ENCODE measurements at places on chromosomes 12 and 14.

GRCh38 chr12:24470050-24470449 is 478.9 kb downstream of the BCAT1 start:
- peak; percentile 27 for DNase-seq

DNA sequence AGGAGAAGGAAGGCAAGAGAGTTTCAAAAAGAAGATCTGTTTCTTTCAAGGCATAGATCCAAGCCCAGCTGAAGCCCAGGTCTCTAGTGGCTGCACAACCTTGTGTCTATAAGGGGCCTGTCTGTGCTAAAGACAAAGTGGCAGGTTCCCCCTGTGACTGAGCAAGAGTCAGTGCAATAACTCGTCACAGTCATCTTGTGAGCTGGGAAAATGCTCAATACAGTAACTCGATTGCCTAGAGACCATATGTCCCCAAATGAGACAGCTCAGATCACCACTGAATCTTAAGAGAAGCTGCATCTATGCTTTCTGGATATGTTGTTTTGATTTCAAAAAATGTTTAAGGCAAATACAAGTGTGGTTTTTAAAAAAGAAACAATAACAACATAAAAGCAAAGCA is 24.2 kb downstream of the ST8SIA1 start:
- no peak for DNase-seq

DNA sequence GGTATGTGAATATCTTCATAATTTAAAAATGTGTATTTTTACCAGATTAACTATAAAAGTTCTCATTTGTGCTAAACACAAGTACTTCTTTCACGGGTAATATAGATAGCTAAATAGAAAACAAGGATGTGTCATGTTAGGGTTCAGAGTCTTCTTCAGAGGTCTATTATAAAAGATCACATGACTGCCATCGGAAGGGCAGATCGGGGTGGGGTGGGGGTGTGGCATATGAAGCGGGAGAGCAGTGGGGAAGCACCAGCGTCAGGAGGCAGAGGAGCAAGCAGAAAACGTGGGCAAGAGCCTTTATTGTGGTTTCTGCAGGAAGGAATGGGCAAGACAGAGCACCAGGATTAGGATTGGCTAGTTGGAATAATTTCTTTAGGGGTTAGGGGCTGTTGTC is 63.7 kb upstream of the DNM1L start:
- no peak for DNase-seq

DNA sequence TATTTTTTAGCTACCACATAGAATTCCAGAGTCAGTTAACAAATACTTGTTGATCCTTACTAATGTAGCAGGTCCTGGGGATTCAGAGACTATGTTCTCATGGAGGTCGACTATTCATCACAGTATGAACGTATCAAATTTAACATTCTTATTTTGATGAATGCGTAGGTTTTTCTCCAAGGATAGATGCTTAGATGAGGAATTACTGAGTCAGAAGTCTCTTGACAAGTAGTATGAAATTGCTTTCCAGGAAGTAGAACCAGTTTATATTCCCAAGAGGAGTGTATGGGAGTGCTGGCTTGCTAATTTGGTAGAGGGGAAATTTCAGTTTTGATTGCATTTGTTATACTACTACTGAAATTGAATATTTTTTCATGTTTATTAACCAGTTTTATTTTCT is 42.8 kb upstream of the CRADD start:
- no peak for DNase-seq

- peak; percentile 1 for DNase-seq
Measured at GRCh38 chr14:28608851-28609828, 157.4 kb upstream of the FOXG1 start.

- DNase-seq = no peak
Measured at GRCh38 chr14:58721723-58722122, 84.0 kb downstream of the DACT1 start.

DNA sequence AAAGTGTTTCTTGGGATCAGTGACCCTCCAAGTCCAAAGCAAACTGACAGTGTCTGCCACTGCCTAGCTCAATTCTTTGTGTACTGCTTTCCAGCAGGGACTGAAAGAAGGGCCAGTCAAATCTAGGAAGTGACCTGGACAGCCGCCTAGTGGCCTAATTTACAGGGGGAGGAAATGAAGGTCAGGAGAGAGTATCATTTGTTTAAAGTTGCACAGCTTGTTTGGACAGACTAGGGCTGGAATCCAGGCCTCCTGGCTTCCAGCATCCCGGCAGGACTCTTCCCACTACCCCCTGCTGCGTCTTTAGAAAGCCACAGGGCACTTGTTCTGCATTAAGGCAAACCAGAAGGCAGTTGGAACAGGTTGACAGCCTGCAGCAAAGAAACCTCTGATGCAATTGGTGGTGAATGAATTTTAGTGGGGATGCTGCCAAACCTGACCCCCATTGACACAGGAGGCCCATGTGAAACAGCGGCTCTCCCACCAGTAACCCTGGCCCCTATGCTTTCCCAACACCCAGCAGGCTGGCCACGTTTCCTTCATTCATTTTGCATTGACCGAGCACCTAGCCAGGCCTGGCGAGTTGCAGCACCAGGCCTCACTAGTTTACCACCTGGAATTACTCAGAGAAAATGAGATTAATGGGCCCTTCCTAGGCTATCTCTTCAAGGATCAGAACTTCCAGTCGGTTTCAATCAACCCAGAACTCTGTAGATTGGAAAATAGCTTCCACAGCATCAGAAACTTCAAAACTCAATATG is 28.2 kb downstream of the GALNT16 start:
- DNase-seq = no peak

DNA sequence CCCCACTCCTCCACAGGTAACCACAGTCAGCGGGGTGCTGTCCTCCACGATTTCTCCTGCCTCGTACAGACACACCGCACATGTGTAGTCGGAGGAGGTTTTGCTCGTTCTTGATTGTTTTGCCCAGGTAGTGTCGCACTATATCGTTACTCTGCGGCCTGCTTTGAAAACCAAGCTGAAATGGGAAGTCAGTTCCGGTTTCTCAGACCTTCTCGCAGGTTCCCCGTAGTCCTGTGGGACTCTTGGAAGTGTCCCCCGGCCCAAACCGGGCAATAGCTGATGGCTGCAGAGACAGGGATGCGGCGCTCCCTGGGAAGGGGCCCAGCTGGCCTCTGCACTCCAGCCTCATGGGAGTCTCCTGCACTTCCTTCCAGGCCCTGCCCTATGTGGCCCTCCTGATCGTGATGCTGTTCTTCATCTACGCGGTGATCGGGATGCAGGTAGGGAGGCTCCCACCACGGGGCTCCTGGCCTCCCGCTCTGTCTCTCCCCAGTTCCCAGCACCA is 141.3 kb upstream of the FKBP4 start:
- DNase-seq = no peak

- no peak for DNase-seq
Measured at GRCh38 chr12:124964836-124965462, 24.0 kb downstream of the DHX37 start.

DNA sequence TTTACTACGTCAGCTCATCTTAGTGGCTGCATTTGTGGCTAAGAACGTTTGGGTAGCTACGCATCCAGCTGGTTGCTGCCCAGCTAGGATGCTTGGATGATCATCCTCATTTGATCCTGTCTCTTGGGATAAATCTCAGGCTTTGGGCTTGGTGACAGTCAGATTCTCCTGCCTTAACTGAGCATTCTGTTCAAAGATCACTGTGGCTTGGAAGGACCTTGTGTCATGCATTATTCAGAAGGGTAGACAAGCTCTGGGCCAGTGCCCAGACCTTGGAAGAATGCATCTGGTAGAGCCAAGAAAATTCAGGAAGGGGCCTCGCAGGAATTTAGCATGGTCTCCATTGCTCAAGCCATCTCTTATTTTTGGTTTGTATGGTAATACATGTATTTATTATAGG is 188.4 kb downstream of the NRXN3 start:
- DNase-seq = no peak

DNA sequence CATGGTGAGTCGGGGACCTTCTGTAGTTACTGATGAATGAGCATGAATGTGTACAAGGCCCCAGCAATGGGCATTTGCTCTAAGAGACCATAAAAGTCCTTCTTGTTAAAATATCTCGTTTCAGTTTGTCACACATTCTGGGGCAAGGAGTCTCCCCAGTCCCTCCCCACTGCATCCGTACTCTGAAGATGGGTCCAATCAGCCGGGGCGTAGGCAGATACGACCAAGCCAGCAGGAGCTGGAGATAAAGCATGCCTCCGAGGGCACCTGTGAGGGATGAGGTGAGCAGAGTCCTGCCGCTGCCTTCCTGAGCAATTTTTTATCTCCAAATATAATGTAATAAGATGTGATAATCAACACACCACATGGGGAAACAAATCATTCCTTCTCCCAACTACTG is 528.5 kb downstream of the BCL11B start:
- no peak for DNase-seq

DNA sequence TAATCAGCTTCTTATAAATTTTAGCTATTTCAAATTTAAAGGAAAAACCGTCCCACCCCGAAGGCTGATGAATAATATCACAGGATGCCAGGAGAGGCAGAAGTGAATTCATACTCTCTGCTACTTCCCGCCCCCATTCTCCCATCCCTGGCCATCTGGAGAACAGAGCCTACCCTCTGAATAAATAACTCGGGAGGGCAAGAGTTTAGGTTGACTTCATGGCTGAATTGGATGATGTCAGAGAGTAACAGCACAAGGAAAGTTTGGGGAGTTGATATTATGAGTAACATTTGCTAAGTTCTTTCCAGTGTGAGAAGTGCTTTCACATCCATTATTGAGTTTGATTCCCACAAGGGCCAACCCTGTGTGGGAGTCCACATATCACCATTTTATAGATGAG is 241.6 kb downstream of the EGLN3 start:
- DNase-seq = no peak

DNA sequence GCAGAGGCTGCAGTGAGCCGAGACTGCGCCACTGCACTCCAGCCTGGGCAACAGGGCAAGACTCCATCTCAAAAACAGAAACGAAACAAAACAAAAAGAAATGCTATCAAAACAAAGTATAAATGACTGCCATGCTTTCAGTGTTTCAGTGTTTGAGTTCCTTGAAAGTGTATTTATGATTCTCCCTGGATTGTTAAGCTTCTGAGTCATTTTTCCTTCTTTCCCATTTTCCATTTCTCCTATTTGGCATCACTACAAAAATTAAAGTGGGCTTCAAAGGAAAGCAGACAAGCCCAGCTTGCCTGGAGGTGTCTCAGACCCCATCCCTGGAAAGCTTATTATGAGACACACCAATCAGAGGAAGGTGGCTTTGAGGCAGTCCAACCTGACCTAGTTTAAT is 35.1 kb downstream of the NIN start:
- no peak for DNase-seq

DNA sequence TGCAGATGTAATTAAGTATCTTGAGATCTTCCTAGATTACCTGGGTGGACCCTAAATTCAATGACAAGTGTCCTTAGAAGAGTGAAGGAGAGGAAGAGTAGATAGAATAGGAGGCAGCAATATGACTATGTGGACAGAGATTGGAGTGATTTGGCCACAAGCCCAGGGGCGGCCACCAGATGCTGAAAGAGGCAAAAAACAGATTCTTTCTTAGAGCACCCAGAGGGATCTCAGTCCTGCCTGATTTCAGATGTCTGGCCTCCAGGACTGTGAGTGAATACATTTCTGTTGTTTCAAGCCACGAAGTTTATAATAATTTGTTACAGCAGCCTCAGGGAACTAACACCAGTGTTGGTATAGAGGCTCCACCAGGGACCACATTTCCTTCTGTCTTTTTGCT is 67.3 kb downstream of the DACT1 start:
- DNase-seq = no peak

DNA sequence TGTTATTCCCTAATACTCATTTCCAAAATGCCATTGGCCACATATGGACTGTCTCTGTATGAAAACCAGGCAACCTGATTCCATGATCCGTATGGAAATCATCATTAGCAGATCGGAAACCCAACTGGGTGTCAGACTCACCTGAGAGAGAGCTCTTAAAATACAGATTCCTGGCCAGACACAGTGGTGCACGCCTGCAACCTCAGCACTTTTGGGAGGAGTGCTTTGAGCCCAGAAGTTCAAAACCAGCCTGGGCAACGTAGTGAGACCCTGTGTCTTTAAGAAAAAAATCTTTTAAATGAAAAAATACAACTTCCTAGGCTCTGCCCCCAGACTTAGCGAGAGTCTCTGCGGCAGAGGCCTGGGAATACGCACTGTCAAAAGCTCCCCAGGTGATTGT is 37.4 kb downstream of the PLXNC1 start:
- DNase-seq = no peak

DNA sequence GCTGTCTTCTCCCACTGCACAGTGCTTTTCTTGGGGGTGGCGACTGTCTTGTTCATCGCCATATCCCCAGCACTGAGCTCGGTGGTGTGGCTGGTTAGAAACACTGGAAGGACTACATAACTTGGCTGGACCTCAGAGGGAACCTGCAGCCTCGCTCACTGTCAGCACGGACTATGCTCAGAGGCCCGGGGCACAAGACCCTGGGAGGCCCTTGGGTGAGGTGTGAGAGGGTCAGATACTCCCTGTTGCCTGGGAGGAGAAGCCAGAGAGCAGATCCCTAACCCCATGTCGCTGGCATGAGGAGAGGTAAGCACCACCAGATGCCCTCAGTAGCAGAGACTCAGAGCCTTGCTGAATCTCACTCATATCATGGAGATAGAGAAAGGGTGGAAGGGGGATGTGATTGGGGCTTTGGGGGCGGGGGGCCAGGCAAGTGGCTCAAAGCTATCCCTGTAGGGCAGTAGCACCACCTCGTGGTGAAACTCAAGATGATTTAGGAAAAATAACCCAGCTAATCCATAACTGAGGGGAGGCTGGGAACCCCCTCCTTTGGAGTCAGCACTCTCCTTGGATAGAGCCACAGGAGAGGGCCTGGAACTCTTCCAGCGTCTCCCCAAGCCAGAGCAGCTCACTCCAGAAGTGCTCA is 18.7 kb upstream of the HDAC7 start:
- DNase-seq = peak; percentile 24

- DNase-seq = no peak
Measured at GRCh38 chr12:23628806-23629205, 320.7 kb downstream of the SOX5 start.

GRCh38 chr14:69408331-69408960 is 10.0 kb downstream of the SLC39A9 start:
- no peak for DNase-seq

DNA sequence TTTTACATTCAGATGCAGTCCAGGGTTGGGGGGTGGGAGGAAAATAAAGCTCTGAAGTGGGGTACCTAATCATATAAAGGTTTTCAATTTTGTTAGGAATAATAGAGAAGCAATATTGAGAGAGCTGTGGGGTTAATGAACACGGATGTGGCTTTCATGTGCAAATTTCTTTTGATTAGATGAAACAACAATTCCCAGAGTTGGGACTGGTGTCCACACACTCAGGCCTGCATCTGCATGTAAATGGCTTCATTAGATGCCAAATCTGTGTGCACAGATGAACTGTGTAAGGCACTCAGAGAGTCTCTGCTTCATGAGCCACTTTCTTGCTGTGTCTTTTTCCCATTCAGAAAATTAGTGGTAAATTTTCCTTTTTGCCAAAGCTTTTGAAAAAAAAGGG is 377.1 kb upstream of the NOVA1 start:
- DNase-seq = no peak

- peak; percentile 65 for DNase-seq
Measured at GRCh38 chr12:11810206-11810545, 160.7 kb downstream of the ETV6 start.

DNA sequence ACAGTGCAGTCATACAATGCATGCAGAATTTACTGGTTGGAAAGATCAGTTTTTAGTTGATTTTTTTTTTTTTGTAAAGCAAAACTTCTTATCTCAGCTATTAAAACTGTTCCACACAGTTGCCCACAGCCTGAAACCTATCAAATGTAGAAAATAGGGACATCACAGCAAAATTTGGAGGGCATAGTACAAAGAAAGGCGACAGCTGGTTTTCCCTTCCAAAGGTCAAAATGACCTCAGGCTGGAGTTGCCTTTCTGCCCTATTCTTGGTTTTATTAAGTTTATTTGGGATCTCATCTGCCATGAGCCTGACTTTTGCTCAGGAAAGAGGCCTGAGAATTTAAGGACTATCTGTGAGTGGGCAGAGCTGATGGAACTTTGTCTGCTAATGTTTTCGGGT is 28.5 kb downstream of the NOPCHAP1 start:
- DNase-seq = no peak
